ENCODE measurements at places on chromosomes 12 and 14. TPM values are rescaled to one million over a fixed set of nuclear protein-coding genes. Genes with fewer than 3 reads are reported as not detected.

The SIX4 gene
- not detected for total RNA-seq

The LRP1 gene
- 3.9 TPM for total RNA-seq

The MGP gene
- 2.6 TPM for total RNA-seq

The MSRB3 gene
- total RNA-seq: 1.8 TPM

The PROX2 gene
- not detected for total RNA-seq

The GLT1D1 gene
- total RNA-seq: not detected

The ANP32D gene
- not detected for total RNA-seq

The CMKLR1 gene
- total RNA-seq: 1.1 TPM

The TM7SF3 gene
- 21.8 TPM for total RNA-seq

The TXNRD1 gene
- 47.7 TPM for total RNA-seq

The PARPBP gene
- total RNA-seq: 3.9 TPM

The NGB gene
- not detected for total RNA-seq

The RAPGEF3 gene
- total RNA-seq: 0.79 TPM

The ANKS1B gene
- total RNA-seq: 9.5 TPM

The ZNF891 gene
- total RNA-seq: 3.0 TPM

The SLC25A47 gene
- not detected for total RNA-seq

The SLC10A1 gene
- total RNA-seq: not detected

The RAD51B gene
- total RNA-seq: 40.2 TPM

The KRT78 gene
- total RNA-seq: not detected

The CLEC1A gene
- total RNA-seq: not detected

The LMNTD1 gene
- total RNA-seq: not detected

The DPF3 gene
- 2.0 TPM for total RNA-seq

The DAO gene
- not detected for total RNA-seq

The RND1 gene
- total RNA-seq: 7.3 TPM

The RASAL1 gene
- total RNA-seq: not detected

The ASB2 gene
- 0.96 TPM for total RNA-seq

The APOF gene
- total RNA-seq: not detected

The LRRIQ1 gene
- total RNA-seq: not detected

Data from CD4-positive, CD25-positive, alpha-beta regulatory T cell (primary cell).